ENCODE measurements at places on chromosomes 4 and X. TPM values are rescaled to one million over a fixed set of nuclear protein-coding genes. Genes with fewer than 3 reads are reported as not detected.

- H3K4me3 ChIP-seq = no peak overlapping the region
- H3K27ac ChIP-seq = no peak overlapping the region
- no peaks in the 10 kb centered on the region for H3K4me1 ChIP-seq
- H3K36me3 ChIP-seq = no peaks in the 10 kb centered on the region
- no peaks in the 10 kb centered on the region for H3K27me3 ChIP-seq
Measured at GRCh38 chr4:119543779-119544178, 84.8 kb downstream of the PDE5A start.

DNA sequence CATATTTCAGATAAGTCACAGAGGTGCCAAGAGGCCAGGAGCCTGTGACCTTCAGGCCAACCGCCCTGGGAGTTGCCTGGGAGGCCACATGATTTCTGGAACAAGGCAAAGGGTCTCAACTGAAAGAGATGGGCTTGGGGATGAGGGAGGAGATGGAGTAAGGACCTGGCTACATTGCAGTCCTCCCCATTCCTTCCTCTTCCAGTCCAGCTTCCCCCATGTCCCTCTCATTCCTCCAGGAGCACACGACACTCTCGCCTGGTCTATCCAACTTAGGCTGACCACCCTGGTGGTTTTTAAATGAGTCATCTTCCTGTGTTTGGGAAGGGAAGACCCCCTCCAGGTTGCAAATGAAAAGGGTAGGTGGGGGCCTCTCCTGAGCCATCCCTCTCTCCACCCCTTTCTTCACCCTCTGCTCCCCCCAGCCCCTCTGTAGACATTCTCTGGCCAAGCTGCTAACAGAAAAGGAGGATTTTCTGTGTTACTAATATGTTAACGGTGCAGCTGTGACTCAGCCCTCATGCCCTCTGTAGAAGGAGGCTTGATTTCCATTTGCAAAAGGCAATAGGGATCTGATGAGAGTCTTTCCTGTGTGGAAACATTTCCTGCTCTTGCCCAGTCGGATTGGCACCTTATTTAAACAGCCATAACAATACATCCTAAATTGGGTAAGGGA is 79.2 kb downstream of the RTL5 start:
- H3K4me3 ChIP-seq = no peak overlapping the region
- H3K36me3 ChIP-seq = no peaks in the 10 kb centered on the region
- no peaks in the 10 kb centered on the region for H3K27me3 ChIP-seq
- peak; percentile 63 for DNase-seq
- H3K27ac ChIP-seq = no peak overlapping the region

DNA sequence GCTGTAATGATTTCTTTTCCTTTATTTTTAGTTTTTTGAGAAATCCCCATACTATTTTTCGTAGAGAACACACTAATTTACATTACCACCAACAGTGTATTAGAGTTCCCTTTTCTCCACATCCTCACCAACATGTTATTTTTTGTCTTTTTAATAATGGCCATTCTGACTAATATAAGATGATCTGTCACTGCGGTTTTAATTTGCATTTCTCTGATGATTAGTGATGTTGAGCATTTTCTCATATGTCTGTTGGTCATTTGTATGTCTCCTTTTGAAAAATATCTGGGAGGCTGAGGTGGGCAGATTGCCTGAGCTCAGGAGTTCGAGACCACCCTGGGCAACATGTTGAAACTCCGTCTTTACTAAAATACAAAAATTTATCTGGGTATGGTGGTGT is 30.2 kb downstream of the SPINK2 start:
- no peaks in the 10 kb centered on the region for H3K36me3 ChIP-seq
- H3K4me3 ChIP-seq = no peak overlapping the region
- H3K4me1 ChIP-seq = no peaks in the 10 kb centered on the region
- no peak overlapping the region for H3K27ac ChIP-seq

GRCh38 chrX:107755721-107756120 is 19.9 kb downstream of the TSC22D3 start:
- H3K27ac ChIP-seq = no peak overlapping the region
- H3K36me3 ChIP-seq = no peaks in the 10 kb centered on the region
- H3K27me3 ChIP-seq = no peaks in the 10 kb centered on the region
- no peaks in the 10 kb centered on the region for H3K4me1 ChIP-seq

DNA sequence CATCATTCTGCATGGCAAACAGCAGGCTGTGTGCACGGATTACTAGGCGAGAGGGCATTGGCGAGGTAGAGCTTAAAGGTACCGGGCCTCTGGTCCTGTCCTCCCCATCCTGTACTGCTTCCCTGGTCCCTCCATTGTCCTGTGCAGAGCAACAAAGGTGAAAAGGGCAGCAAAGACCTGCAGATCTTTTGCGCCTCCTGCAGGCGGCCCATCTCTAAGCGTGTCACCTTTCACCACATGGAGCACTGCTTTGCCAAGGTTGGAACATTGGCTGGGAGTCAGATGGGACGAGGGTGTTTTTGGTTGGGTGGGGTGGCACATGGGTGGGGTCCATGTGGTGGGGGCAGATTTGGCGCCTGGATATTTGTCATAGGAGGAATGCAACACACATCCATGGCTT is 64.7 kb upstream of the UXT start:
- H3K4me1 ChIP-seq = no peaks in the 10 kb centered on the region
- H3K27me3 ChIP-seq = no peaks in the 10 kb centered on the region
- H3K27ac ChIP-seq = no peak overlapping the region
- DNase-seq = no peak
- H3K4me3 ChIP-seq = no peak overlapping the region
- no peaks in the 10 kb centered on the region for H3K36me3 ChIP-seq

DNA sequence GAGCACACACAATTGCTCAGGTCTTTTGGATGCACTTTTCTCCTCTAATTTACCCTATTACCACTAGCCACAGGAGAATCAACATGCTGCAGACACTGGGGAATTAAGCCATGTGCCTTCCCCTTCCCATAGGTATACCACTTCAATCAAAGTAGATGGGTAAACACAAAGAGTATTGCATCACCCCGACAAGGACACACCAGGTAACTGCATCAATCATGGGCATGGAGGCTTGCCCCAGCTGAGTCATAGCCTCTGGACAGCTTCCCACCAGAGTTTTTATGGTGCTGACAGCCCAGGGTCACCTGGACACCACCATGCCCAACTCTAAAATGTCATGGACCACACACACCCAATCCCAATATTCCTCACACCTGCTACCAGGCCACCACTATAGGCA is 197.2 kb upstream of the AR start:
- H3K36me3 ChIP-seq = no peaks in the 10 kb centered on the region
- no peak overlapping the region for H3K4me3 ChIP-seq
- no peaks in the 10 kb centered on the region for H3K27me3 ChIP-seq
- DNase-seq = no peak
- H3K27ac ChIP-seq = no peak overlapping the region

OTUD4 gene
- total RNA-seq = 16.1 TPM

NAP1L2 gene
- not detected for total RNA-seq

GRCh38 chr4:38925492-38926413 is 58.1 kb downstream of the FAM114A1 start:
- H3K4me3 ChIP-seq = no peak overlapping the region
- no peak overlapping the region for H3K27ac ChIP-seq
- no peaks in the 10 kb centered on the region for H3K27me3 ChIP-seq
- no peaks in the 10 kb centered on the region for H3K4me1 ChIP-seq
- peaks cover 73% of the 10 kb centered on the region for H3K36me3 ChIP-seq
- DNase-seq = no peak

BTC gene
- not detected for total RNA-seq

MFAP3L gene
- total RNA-seq = 20.8 TPM

MAGEA8 gene
- not detected for total RNA-seq

GRCh38 chr4:148955564-148956297 is 513.5 kb upstream of the NR3C2 start:
- DNase-seq = peak; percentile 1
- no peak overlapping the region for H3K27ac ChIP-seq
- H3K4me1 ChIP-seq = no peaks in the 10 kb centered on the region

- H3K27ac ChIP-seq = no peak overlapping the region
- H3K4me3 ChIP-seq = no peak overlapping the region
- no peaks in the 10 kb centered on the region for H3K27me3 ChIP-seq
- no peak for DNase-seq
Measured at GRCh38 chrX:32370456-32371205, 840.7 kb downstream of the DMD start.

- no peaks in the 10 kb centered on the region for H3K36me3 ChIP-seq
- H3K27me3 ChIP-seq = no peaks in the 10 kb centered on the region
- H3K27ac ChIP-seq = no peak overlapping the region
- no peak overlapping the region for H3K4me3 ChIP-seq
Measured at GRCh38 chrX:130793975-130794374, 109.0 kb downstream of the ENOX2 start.

THOC2 gene
- 47.8 TPM for total RNA-seq

All from GM23248 (cell line).